ENCODE measurements at places on chromosomes 1 and 21.

- DNase-seq = no peak
These were observed 69.9 kb upstream of the TARDBP start for GRCh38 chr1:10942542-10942912.

DNA sequence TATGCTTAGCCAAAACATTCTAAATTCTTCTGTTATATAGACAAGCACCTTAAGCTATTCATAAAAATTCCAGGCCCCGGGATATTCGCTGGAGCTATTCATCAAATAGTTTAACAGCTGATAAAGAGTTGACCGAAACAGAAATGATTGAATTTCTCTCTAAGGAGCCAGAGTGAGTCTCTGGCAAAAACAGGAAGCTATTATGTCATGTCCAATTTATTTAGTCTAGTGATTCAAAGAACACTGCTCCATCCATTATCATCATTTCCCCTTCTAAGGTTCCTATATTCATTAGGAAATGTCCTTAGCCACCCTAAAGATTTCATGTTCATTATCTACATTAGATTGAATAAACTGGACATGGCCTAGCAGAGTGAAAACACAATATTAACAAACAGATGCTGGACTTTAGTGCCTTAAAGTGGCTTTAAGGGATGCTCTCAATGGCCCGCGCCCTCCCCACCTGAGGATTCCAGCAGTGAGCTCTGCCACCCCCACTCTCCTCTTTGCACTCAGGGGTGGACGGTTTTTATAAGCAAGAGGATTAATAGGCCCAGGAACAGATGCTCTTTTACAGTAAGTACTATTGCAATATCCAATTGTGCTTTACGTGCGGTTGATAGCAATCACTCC is 122.1 kb upstream of the RGS1 start:
- DNase-seq = no peak

DNA sequence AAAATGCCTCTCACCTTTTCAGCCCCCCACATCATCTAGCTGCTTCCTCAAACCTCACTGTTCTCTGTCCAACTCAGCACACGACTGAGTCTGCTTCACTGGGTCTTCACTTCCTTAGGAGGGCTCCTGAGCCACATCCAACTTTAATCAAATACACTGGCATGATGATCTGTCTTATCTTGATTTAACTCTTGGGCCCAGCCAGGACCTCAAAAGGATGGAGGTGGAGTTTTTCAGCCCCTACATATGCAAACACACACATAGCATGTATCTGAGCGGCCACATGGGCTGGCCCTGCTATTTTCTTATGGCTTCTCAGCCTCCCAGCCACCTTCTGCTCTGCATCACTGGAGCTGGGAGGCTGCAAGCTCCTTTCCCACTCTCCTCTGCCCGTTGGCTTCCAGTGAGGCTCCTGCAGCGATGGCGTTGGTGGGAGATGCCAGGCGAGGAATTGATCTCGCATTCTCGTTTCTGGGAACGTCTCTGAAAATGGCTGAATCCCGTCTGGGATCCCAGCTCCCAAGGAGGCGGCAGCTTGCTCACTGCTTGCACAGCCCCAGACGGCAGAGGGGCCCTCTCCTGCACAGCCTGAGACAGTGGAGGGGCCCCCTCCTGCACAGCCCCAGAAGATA is 1.8 kb upstream of the PRXL2B start:
- no peak for DNase-seq

DNA sequence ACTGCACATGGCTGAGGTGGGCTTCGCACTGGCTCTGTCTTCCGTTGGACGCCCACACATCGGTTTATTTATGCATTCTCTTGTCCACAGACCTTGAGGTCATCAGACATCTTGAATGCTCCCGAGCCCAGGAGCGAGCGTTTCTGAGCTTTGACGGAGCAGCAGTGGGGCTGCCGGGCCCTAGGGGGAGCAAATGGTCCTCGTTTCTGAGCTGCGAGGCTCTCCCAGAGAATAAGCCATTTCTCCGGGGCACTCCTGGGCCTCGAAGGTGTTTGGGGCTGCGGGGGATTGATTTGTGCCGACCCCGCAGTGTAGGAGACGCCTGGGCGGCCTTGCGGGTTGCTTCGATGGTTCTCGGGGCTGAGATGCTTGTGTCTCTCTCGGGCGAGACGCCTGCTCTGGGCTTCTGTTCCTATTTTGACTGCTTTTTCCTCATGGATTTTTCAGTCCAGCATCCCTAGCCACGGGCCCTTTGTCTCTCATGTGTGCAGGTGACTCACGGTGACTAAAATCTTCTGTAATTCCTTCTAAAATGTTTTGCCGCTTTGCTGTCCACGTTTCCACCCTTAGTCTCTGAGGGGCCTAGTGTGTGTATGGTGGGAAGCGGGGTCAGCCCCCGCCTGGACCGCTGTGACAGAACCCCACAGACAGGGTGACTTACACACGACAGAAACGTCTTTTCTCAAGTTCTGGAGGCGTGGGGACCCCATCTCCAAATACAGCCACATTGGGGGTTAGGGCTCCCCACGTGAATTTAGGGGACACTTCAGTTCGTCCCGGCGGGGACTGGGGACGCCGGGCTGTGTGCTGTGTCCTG is 62.1 kb downstream of the FAAP20 start:
- DNase-seq = no peak

GRCh38 chr1:43947874-43948437 is 1.2 kb downstream of the IPO13 start:
- DNase-seq = no peak

GRCh38 chr21:42257091-42257765 is 38.3 kb downstream of the ABCG1 start:
- no peak for DNase-seq

DNA sequence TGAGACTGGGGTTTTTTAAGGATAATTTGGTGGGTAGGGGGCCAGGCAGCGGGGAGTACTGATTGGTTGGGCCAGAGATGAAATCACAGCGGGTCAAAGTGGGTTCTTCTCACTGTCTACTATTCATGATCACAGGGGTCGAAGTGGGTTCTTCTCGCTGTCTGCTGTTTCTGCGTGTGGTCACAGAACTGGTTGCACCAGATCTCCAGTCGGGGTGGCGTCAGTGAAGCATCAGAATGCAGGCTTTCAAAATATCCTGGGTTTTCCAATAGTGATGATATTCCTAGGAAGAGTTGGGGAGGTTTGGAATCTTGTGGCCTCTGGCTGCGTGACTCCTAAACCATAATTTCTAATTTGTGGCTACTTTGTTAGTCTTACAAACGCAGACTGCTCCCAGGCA is 45.1 kb downstream of the TRPM2 start:
- no peak for DNase-seq

DNA sequence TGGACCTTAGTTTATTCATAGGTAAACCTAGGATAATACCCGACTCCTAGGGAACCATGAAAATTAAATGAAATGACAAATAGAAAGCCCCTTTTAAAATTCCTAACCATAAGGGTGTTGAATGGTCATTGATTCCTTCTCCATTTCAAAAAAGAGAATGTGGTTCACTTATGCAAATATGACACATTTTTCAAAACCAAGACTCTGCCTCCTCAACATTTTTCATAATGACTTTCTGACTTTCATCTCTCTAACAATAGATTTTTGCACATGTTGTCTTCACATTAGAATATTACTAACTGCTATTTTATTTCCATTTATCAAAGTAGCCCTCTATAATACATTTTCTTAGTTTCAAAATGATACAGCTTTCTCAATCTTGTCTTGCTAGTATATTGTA is 169.1 kb downstream of the NTNG1 start:
- no peak for DNase-seq

DNA sequence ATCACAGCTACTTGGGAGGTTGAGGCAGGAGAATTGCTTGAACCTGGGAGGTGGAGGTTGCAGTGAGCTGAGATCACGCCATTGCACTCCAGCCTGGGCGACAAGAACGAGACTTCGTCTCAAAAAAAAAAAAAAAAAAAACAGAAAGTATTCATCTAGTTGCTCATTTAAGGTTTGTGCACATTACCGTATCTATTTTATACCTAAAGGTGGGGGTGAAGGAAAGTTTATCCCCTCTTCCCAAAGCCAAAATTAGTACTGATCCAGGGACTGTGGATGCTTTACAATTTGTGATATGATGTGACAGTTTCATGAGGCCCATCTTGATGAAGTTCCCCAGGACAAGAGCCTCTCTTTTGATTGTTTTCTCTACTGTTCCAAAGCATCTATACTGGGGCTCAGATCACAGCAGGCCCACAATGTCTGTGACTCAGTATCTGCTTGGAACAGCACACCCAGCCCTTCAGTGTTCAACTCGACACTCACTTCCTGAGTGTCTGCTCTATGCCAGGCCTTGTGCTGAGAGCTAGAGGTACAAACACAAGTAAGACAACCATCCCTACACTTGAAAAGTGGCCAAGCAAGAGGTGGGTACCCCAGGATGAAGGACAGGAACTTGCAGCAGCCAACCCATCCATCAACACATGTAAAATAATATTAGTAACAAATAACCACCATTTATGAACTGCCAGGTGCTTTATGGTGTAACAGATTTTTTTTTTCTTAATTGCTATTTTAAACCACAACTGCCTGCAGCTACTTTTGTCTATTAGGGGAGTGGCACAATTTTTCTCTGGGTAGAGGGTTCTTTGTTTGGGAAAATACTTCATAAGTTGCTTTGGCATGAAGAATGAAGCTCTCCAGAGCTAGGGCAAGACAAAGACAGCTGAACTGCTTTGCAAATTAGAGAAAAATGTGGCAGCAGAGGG is 29.0 kb upstream of the KHDRBS1 start:
- DNase-seq = peak; percentile 35

DNA sequence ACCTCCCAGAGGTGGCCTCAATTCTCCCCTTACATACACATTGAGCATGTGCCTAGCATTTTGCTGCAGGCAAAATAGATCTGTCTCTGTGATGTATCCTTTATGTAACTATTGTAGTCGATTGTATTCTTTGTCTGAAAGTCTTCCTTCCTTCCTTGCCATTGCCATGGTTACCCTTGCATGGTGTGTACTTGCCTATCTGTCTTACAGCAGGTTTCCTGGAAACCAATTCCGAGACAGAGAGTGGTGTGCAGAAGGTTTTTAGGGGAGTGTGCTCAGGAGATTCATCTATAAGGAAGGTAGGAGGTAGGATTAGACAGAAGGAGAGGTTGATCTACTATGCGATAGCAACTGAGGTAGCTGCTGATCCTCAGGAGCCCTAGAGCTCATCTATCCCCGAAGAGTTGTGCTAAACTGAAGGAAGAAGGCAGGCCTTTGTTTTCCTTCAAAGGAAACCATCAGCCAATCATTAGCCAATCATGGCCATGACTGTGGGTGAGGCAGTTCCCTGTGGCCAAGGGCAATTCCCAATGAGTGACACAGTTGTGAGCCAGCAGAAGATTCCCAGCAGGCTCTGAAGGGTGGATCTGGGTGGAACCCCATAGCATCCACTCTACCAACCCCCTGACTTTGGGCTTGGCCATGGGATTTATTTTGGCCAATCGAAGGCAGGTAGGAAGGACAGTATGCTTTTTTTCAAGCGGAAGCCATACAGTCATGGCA is 15.0 kb downstream of the CITED4 start:
- DNase-seq = no peak

GRCh38 chr1:114207635-114208034 is 54.0 kb upstream of the SYT6 start:
- no peak for DNase-seq

DNA sequence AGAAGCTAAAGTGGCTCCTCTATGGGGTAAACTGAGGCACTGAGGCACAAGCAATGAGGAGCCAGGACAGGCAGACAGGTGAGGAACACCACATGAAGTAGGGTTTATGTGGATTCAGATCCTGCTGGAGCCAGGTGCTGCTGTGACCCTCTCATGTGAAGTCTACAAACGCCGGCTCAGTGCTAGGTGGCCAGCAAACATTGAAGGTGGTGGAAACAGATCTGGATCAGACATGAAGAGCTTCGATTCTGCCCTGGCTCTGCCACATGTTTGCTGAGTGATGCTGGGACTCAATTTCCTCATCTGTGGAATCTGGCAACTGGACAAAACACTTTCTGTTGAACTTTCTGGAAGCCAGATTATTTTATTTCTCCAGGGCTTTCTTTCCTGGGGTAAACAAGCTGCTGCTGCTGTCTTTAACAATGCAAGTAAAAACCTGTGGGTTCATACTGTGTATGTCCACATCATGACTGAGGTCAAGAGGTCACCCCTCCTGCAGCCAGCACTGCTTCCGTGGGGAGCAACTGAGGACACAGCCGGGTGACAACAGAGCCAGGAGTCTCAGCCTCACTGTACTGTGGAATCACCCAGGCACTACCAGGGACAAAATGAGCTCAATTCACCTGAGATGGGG is 33.3 kb downstream of the HMGB4 start:
- DNase-seq = no peak

DNA sequence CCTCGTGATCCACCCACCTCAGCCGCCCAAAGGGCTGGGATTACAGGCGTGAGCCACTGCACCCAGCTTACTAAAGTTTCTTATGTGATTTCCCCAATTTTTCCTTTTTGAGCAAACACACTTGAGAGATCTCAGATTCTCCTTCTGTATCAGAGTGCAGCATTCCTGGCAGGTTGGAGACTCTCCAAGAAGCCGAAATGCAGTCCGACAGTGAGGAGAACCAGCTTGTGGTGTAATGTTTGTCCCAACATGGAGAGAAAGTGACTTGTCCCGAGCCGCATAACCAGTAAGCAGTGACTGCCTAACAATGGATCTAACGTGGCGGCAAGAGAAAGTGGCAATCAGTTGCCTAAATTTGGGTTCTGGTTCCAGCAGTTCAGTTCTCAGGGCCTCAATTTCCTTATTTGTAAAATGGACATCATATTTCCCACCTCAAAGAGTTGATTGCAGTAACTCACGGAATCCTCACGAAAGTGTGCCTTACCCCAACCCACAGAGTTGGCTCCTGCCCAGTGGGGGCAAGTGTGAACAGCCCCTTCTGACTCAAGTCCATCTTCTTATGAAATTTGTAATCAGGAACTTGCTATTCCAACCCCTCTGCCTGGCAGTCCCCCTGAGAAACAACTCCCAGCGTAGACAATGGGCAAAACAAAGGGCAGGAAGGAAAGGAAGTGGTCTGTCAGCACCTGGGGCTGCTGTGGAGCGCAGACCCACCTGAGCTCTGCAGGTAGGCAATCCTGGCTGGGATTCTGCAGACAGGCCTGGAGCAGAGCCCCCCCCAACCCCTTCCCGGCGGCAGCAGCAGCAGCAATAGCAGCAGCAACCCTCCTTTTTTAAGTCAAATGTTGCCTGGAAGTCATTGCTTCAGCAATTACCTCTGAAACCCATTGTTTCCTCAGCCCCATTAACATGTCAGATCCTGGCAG is 223.6 kb upstream of the POU3F1 start:
- no peak for DNase-seq
